Keratinocyte (primary cell): ENCODE measurements at places on chromosomes 2 and 18. TPM values are rescaled to one million over a fixed set of nuclear protein-coding genes. Genes with fewer than 3 reads are reported as not detected.

The GAREM2 gene
- 0.03 to 0.17 TPM (median 0.06 TPM) in 3 replicates for polyA plus RNA-seq

DNA sequence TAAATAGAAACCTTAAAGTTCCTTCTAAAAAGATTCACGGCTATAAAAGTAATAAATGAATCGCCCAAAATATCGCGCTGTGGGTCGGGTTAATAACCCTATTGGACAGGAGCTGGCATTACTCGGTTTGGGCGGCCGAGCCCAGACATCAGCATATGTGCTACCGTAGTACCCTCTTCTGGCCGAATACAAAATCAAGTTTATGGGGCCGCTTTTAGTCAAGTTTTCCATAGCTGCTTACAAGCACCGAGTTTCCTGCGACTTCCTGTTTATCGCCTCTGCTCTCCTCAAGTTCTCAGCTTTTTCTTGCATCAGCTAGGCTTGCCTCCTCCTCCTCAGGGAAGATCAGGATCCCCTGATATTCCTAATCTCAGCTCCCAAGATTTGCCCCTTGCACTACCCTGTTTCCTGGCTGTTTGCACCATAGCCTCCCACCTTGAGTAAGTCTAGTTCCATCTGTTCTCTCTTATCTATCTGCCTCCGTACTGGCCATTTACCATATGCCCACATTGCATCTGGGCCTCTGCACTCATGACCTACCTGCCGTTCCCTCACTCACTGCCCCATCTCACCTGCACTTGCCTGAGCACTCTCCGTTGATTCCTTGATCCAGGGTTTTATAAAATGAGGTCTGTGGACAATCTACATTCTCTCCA, 56.1 kb downstream of the SLC35F5 start:
- DNase-seq = no peak

The TNFRSF11A gene
- polyA plus RNA-seq = 0.40 to 0.52 TPM (median 0.51 TPM) in 3 replicates

GRCh38 chr2:107801498-107801897, 25.2 kb upstream of the RGPD4 start:
- no peak for DNase-seq

DNA sequence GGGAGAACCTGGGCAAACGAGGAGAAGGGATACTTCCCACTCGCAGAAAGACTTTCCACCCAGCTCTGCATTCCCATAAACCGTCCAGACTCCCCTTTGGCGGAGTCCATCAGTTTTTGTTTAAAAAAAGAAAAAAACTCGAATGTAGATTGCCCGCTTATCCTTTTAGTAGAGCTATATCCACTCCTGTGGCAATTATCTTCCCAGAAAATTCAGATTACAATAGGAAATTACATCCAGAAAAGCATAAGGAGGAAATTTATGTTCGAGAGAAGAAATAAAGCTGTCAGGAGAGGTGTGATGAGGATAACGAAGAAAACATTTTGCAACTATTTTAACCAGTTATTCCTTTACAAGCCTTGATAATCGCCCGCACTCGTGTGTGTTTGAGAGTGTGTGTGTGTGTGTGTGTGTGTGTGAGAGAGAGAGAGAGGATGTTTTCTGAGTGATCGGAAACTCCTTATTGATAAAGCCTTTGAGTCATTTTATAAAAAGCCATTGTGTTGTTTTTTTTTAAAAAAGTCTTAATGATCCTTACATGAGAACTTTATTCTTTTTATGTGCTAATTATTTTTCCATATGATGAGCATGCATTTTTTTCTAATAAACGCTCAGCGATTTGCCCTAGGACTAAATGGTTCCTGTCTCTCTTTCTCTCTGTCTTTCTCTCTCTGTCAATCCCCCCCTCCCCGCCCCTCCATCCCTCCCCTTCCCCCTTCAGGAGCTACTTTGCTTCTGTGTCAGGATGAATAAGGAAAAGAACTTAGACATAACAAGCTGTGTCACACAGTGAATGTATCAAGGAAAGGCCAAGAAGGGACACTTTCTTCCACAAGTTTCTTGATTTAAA, 1.1 kb upstream of the PPP3R1 start:
- no peak for DNase-seq

- DNase-seq = no peak
These were observed 42.4 kb downstream of the SLC14A2 start for GRCh38 chr18:45657357-45658335.

GRCh38 chr2:45789317-45789716, 137.8 kb downstream of the PRKCE start:
- no peak for DNase-seq

The DSG3 gene
- 172 to 488 TPM (median 259 TPM) in 3 replicates for polyA plus RNA-seq

- no peak for DNase-seq
These were observed 214.2 kb downstream of the PTGR3 start for GRCh38 chr18:74994502-74995418.

- no peak for DNase-seq
These were observed 86.2 kb downstream of the BCL2 start for GRCh38 chr18:63233334-63233733.

DNA sequence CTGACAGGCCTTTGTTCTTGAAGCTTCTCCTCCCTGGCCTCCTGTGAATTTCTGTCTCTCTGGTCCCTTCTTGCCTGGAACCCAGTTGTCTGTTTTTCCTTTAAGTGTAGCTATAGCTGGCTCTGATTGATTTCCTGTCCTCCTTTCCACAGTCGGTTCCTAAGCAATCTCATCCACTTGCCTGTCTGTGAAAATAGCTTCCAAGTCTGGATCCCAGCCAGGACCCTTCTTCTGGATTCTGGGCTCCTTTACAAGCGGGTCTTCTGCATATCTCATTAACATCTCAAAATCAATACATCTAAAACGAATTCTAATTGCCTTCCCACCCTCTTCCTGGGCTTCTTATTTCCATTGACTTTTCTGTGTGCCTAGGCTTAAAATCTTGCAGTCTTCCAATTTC, 124.9 kb downstream of the DAW1 start:
- no peak for DNase-seq

- no peak for DNase-seq
These were observed 9.6 kb downstream of the SSB start for GRCh38 chr2:169808221-169808620.

DNA sequence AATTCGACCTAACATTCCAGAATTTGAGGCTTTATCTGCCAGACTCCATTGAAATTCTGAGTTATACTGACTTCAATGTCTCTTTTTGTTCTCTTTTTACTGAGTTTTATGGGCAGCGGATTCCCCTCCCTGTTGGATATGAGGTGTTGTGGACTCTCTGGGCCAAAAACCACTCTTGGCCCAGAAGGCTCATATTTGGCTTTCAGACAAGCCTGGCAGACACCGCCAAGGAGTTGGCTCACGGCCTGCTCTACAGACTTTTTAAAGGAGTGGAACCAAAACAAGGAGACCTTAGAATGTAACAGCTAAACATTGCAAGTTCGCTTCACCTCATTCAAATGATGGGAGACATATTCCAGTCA, 206.4 kb upstream of the NCKAP5 start:
- no peak for DNase-seq

GRCh38 chr2:165432234-165432966, 37.1 kb upstream of the CSRNP3 start:
- no peak for DNase-seq

DNA sequence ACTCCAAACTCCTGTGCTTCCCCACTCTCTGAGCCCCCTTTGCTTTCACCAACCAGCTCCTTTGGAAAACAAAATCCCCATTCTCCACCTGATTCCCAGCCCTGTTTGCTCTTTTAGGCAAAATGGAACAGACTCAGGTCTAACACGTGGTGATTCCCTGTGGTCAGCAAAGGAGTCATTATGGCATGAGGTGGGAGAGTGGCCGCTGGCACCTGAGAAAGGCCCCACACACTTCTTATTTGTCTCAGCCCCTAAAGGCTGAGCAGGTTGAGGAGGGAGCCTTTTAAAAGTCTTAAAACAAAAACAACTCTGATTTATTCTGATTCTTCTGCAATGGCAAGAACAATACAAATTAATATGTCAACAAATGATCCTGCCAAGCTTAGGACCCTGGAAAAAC, 401.2 kb downstream of the TNS1 start:
- DNase-seq = no peak

- DNase-seq = no peak
These were observed 50.6 kb downstream of the THNSL2 start for GRCh38 chr2:88220718-88221117.

- no peak for DNase-seq
These were observed 9.6 kb upstream of the MYCN start for GRCh38 chr2:15930589-15931318.
